Left lung (tissue), 14 donors: ENCODE measurements at places on chromosomes 3 and 15.
A peak's percentile ranks its signal among the peaks of the same experiment; 100 is the strongest.

- H3K4me3 ChIP-seq, result no peak overlapping the region
- H3K27ac ChIP-seq, result no peak overlapping the region
- no peaks in the 10 kb centered on the region for H3K27me3 ChIP-seq
- no peak for DNase-seq
- H3K36me3 ChIP-seq, result no peaks in the 10 kb centered on the region
- no peaks in the 10 kb centered on the region for H3K4me1 ChIP-seq
These were observed 328.5 kb downstream of the RBMS3 start for GRCh38 chr3:29609328-29609811.

GRCh38 chr15:71598741-71599140 lies 211.6 kb upstream of the NR2E3 start:
- H3K27me3 ChIP-seq, result no peaks in the 10 kb centered on the region
- no peak for DNase-seq
- H3K4me1 ChIP-seq, result no peaks in the 10 kb centered on the region

DNA sequence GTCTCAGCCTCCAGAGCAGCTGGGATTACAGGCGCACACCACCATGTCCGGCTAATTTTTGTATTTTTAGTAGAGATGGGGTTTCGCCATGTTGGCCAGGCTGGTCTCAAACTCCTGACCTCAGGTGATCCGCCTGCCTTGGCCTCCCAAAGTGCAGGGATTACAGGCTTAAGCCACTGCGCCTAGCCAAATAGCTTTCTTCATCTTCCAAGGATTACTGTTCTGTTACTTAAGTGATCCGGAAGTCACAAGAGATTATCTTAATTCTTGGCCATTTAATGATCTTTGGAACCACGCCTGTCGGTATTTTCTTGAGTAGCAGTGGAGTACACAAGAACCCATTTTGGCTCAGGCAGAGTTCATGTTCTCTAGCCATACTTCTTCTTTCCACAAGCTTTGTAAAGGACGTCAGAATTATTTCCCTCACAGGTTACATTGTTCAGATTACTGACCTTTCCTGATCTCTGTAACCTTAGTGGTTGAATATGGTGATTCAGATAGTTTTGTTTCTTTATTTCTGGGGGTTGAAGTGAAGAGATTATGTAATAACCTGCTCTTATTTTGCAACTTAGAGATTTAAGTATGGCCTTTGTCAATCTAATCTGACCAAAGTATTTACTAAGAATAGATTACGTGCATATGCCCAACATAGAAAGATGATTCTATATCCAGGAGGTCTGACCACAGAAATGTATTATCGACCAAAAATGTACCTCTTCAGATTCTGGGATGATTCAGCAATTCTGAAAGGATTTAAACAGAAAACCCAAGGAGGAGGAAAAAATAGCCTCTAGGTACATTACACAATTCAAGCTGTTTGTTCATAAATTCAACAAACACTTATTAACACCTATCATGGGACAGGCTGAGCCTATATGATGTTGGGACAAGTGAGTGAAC lies 132.2 kb downstream of the GREM1 start:
- no peaks in the 10 kb centered on the region for H3K36me3 ChIP-seq
- no peak for DNase-seq
- no peaks in the 10 kb centered on the region for H3K27me3 ChIP-seq
- H3K27ac ChIP-seq, result peak overlapping the region; percentile 24
- no peak overlapping the region for H3K4me3 ChIP-seq
- no peaks in the 10 kb centered on the region for H3K4me1 ChIP-seq

DNA sequence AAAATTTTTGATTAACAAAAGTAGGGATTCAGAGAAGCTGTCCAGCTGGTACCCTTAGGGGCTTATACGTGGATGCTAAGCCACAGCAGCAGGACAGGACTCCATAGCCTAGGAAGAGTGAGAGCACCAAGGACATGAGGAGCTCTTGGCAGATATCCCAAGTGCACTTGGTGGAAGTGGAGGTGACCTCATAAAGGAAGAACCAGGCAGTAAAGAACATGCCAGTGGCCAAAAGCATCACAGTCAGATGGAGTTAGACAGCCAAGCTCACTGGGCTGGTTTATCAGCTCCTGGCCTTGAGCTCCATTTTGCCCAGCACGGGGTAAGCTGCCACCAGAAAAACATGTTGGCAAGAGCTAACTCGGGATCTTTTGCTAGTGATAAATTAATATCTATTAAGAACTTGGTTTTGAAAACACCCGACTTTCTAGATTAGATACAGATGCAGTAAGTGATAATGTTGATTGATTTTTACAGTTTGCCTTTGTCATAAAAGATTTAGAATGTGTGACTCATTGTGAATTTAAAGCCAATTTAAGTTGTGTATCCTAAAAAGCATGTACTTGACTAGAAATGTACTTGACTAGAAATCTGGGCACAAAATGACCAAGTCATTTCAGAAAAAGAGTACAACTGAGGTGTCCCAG lies 108.0 kb downstream of the CMSS1 start:
- H3K4me3 ChIP-seq, result no peak overlapping the region
- peaks cover 15% of the 10 kb centered on the region for H3K4me1 ChIP-seq
- no peaks in the 10 kb centered on the region for H3K27me3 ChIP-seq
- H3K27ac ChIP-seq, result peak overlapping the region; percentile 30
- no peak for DNase-seq

DNA sequence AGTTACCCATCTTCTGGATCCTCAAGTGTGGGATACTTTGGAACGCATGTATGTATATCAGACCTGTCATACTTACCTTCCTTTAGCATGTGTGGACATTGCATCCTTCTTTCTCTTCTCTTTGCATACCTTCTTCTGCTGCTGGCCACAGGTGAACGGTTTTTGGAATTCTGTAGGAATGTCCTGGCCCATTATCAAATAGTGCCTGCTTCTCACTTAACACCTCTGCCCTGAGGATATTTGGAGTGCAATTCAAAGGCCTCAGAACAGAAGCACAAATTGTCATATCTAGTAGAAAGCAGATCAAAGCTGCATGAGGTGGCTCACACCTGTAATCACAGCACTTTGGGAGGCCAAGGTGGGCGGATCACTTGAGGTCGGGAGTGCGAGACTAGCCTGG lies 34.1 kb upstream of the UACA start:
- H3K36me3 ChIP-seq, result no peaks in the 10 kb centered on the region
- peaks cover 23% of the 10 kb centered on the region for H3K4me1 ChIP-seq
- no peak for DNase-seq
- H3K27me3 ChIP-seq, result peaks cover 6% of the 10 kb centered on the region
